Osteocyte (in vitro differentiated cells): ENCODE measurements at places on chromosomes 4 and X.

DNA sequence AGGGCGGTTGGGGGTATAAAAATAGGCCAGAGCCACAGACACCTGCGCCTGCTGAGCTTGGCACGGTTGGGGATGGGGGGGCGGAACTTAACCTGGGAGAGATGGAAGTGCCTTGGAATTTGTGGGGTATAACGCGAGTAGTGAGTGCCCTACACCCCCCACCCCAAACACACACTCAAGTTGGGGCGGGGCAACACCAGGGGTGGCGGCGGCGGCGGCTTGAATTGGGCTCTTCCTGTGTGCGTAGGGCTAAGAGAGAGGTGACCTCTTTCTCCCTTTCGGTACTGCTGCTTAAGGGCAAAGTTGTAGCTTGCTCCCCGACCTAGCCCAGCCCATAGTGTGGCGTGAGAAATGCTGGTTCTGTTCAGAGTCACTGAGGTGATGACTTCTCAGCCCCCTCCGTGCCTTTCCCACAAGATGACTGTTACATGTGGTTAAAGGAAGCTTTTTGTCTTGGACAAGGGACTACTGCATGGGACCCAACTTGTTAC, 839 bp downstream of the STK26 start:
- no peak for DNase-seq

GRCh38 chr4:58368221-58368620, 1258.0 kb upstream of the IGFBP7 start:
- no peak for DNase-seq

DNA sequence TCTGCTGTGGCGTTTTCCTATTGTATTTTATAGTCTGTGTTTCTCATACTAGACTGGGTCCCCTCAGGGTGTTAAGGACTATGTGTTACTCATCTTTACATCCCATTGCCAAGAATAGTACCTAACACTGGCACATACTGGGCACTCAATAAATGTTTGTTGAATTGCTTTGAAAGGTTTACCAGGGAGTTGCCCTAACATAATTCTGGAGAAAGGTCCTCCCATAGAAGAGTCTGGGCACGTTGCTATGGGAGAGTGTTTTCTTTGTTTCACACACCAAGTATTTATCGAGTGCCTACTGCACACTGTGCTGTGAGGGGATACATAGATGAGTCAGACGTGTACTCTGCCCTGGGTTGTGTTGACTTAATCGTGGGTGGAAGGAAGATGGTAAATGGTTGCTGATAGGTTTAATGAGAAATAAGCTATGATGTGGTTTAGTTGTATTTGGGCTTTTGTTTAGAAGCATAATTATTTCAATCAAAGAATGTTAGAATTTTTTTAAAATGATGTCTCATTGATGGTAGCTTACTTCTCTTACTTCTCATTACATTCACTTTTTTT, 42.9 kb downstream of the AFF1 start:
- DNase-seq = no peak

GRCh38 chr4:145289403-145290076, 109.2 kb upstream of the OTUD4 start:
- DNase-seq = no peak

DNA sequence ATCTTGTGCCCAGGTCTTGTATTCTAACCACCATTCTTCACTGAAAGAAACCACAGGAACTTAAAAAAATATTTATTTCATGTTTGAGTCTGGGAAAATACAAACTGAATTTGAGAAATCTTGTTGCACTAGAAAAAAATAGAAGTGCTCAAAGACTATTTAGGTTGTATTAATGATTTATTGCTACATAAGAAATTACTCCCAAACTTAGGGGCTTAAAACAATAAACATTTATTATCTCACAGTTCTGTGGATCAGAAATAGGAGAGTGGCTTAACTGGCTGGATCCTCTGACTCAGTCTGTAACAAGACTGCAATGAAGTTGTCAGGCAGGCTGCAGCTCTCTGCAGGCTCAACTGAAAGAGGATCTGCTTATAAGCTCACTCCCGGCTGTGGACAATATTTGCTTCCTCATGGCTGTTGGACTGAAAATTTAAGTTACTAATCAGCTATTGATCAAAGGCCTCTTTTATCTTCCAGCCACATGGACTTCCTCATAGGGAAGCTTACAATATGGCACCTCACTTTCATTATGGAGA, 295.4 kb upstream of the FAM241A start:
- DNase-seq = no peak

- no peak for DNase-seq
Observed at GRCh38 chr4:96525898-96526297, 686.0 kb downstream of the PDHA2 start.

DNA sequence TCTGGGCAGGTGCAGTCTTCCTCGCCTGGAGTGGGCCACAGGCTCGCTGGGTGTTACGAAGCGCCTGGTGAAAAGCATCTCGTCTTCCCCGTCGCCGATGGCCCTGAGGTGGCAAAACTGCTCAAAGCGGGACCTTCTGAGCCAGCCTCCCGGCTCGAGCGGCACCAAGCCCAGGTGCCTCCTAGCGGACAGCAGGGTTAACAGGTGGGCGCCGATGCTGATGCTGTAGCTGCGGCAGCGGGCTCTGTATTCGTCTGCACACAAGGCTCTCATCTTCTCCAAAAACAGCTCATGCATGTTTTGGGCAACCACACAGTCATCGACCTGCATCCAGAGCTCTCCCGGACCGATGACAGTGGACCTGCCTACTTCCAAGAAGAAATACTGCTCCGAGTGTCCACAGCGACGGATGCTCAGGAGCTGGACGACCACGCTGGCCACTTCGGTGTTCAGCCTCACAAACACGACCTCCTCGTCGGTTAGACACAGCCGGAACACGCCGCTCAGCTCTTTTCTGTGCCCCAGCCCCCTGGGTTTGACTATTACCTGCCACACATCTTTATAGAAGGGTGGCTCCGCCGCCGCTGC, 1.2 kb downstream of the IRS4 start:
- DNase-seq = peak; percentile 73

DNA sequence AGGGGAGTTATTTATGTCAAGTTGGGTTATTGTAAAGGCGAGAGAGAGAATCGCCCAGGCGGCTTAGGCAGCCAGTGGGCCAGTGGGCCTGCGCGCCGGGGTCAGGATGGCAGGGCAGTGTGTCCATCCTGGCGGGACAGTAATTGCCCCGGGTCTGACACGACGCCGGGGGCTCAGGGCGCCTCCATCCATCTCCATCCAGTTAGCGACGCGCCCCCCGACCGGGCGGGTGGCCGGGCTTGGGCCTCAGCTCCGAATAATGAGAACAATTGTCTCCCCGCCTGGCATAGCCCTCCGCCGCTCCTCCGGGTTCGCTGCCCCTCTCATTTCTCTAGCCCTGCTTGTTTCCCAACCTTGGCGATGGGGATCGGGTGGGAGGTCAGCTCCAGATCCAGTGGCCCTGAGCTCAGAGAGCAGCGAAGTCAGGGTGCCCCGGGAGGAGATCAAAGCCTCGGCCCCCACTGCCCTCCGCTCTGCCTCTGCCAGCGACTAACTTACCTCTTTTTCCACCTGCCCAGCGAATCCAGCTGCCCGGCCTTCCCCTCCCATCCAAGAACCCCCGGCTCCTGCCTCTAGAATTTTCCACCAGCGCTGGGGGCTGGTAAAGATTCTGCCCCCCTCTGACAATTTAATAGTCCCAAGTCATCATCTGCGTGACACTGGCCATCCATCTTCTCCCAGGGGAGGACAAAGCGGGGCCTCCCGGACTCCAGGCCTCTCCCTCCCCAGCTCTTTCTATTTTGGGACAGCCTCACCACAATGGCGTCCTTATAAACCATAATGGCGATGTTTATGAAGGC, 56.9 kb upstream of the TMEM33 start:
- no peak for DNase-seq

DNA sequence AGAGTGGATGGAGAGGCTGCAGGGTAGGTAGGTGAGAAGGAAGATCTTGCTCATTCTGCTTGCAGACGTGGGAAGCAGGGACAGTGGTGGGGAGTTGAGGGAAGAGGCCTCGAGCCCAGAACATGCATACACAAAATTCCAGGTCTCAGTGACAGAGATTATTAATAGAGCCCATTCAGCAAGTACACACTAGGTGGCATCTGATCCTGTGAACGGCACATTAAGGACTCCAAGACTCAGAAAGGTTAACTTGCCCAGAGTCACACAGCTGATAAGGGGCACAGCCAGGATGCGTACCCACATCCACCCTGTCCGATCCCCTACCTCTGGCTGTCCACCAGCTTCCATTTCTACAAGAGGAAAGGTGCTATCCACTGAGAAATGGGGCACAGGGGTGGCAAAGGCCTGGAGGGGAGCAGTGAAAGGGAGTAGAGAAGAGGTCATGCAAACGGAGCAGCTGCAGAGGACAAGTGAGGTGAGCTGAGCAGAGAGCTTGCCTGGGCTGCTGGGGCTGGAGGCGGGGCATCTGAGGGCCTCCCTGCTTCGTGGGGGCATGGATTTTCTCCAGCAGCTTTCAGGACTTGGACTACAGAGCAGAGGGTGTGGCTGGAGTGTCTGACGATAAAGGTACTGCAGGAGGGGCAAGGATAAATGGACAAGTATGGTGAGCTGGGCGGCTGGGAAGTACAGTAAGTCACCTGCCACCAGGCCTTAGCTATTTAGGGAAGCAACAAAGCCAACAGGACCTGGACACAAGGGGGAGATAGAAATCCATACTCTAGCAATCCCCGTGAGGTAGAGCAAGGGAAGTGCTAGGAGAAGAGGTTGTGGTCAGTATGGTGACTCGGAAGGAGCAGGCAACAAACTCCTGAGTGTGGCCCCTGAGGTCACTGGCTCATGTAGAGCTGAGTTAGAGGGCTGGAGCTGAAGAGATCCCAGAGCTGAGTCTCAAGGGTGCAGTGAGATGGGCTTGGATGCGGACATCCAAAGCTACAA, 11.2 kb downstream of the IDS start:
- no peak for DNase-seq

DNA sequence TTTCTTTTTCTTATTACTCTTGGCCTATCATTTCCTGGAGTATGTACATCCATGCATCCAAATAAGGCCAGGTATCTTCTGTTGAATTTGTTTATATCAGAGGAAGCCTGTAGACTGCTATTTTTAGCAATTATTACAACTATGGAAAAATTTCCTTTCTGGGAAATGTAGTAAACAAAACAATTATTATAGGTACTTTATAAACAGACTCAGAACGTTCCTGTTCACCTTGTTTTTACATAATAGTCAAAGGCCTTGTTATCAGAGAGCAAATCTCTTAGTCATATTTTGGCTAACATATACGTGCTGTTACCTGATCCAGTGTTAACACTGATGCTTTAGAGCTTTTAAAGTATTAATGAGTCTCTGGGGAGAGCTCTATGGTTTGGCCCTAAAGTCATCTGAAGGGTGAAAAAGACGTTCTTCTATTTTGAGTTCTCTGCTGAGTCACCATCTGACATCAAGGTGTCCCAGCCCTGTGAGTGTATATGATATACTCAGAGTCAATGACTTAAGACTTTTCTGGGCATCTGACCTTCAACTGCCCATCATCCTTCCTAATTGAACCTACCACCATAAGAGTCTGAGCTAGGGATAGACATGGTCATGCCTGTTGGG, 7.3 kb downstream of the SPARCL1 start:
- DNase-seq = no peak

GRCh38 chr4:88422403-88422802, 34.5 kb upstream of the HERC5 start:
- no peak for DNase-seq

GRCh38 chr4:22932326-22932725, 239.6 kb downstream of the GBA3 start:
- no peak for DNase-seq

DNA sequence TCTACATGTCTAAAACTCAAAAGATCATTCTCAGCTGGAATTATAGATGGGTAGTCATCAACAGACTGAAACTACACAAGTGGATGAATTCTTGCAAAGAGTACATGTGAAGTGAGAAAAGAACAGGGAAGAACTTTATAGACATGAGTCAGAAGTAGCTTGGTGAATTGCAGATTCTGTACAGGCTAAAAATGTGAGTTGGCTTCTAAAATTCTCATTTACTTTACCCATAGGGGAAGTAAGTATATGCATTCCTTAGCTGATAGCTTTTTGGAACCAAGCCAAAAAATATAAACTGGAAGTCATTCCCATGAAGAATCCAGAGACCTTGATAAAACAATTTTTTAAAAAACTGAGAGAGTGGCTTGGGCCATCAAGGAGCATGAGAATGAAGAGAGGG, 584.2 kb upstream of the FTHL17 start:
- no peak for DNase-seq

DNA sequence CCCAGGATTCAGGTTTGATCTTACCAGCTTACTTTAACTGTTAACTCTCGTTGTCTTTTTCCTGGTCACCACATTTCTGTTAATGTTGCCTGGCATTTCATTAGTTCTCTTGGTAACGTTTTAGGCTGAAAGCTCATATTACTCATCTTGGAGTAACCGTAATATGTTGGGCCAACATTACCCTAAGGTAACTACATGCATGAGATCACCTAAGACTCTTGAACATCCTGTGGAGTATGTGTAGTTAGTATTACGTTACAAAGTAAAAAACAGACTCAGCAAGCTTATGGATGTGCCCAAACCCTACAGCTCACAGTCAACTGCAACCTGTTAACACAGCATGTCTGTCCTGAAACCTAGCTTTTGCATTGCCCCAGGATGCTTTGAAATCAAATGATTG, 203.3 kb upstream of the HS3ST1 start:
- DNase-seq = no peak

DNA sequence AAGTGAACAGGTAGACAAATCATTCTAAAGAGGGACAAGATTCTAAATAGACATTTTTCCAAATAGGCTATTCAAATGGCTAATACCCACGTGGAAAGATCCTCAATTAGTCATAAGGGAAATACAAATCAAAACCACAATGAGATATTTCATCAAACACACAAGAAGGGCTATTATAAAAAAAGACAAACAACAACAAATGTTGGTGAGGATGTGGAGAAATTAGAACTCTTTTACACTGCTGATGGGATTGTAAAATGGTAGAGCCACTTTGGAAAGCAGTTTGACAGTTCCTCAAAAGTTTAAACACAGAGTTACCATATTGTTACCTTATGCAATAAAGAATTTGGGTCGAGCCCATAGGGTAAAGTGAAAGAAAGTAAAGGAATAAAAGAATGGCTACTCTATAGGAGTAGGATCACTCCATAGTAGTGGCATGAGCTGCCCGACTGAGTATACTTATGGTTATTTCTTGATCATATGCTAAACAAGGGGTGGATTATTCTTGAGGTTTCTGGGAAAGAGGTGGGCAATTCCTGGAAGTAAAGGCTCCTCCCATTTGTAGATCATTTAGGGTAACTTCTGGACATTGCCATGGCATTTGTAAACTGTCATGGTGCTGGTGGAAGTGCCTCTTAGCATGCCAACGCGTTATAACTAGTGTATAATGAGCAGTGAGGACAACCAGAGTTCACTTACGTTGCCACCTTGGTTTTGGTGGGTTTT, 58.9 kb upstream of the FAM9C start:
- no peak for DNase-seq

DNA sequence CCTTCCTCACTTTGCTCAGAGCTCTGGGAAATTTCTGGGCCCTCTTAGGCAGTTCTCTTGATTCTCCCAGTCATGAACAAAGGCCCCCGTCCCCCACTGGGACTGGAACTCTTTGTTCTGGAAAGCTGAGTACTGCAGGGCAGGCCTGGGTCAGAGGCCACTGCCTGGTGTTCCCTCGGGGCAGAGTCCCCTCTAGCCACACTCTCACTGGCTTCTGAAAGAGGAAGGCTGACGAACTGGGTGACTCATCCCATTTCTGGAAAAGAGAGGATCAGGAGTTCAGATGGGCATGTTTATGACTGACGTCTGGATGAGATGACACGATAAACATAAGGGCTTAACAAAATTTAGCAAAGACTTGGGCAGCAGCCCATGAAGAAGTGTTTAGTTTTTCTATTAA, 47.7 kb downstream of the DDX3X start:
- DNase-seq = no peak

- DNase-seq = peak; percentile 80
Observed at GRCh38 chr4:13527192-13527980, 16.9 kb downstream of the NKX3-2 start.

GRCh38 chr4:176539091-176539784, 219.5 kb downstream of the SPCS3 start:
- no peak for DNase-seq
